ENCODE measurements at places on chromosomes 4 and X.

- no peak for DNase-seq
Measured at GRCh38 chr4:1459722-1460511, 53.7 kb upstream of the NKX1-1 start.

GRCh38 chr4:113637823-113638561 lies 123.5 kb downstream of the CAMK2D start:
- no peak for DNase-seq

DNA sequence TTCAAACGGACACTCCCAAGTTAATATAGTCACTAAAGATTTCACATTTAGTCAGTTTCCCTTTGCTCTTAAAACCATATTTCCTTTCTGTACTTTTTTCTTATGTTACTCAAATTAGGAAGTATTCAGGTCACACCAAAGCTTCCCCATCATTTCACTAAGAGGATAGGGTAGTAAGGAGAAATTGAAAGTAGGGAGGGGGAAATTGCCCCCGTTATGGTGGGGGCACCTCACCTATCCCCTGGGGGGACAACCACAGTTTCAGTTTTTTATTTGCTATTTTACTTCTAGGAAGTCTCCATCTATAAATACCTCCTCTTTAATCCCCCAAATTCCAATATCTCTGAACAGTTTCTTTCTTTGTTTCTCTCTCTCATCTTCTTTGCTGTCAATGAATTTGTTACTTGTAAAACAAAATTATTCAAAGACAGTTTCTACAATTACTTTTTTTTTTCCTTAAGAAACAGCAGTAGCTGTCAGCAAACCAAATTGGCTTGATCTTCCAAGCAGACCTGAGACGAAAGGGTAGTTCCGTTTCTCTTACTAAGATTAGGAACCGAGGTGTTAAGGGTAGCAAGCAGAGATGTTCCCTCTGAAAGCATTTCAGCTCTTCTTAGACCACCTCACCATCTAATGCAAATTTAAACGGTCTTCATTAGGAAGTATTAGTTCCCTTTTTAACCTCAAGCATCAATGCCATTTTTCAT lies 160.2 kb upstream of the KLF3 start:
- no peak for DNase-seq

GRCh38 chr4:87391576-87392054 lies 627 bp upstream of the HSD17B11 start:
- DNase-seq: no peak

GRCh38 chr4:89400287-89401035 lies 92.9 kb upstream of the GPRIN3 start:
- DNase-seq: no peak

DNA sequence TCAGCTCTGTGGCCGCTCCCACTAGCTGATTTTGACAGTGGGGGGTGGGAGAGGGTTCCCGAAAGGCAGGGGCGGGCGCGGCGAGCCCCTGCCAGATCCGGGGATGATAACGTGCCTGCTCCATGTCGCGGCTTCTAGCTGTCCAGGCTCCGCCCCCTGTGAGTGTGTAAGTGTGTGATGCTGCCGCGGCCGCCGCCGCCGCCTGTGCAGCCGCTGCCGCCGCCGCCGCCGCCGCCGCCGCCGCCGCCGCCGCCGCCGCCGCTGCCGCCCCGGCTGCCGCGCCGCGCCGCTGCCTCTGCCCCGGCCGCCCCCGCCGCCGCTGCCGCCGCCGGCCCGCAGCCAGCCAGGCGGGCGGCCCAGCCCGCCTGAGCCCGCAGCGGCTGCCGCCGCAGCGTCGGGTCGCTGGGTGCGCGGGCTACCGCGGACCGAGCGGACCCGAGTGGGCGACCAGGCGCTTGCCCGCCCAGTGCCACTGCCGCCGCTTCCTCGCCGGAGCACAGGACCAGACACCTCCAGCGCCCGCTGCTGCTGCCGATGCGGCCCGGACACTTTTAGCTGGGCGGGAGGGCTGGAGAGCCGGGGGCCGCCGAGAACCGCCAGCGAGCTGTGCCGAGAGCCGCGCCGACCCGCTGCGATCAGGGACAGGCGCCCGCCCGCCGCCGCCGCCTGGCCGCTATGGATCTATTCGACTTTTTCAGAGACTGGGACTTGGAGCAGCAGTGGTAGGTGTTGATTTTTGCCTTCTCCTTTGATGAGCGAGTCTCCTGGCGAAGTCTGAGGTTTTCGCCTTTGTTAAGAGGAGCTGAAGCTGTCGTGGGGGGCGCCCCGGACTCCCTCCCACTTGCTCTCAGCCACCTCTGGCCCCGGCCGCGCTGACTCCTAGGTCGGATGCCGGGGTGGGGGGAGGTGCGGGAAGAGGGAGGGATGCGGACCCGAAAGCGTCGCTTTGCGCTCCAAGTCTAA lies at the start of gene AFF2:
AFF2 (plus strand) TSS at position 195 of the 963 bp plus-strand sequence; CDS start at position 676, 481 bp downstream.
- no peak for DNase-seq

DNA sequence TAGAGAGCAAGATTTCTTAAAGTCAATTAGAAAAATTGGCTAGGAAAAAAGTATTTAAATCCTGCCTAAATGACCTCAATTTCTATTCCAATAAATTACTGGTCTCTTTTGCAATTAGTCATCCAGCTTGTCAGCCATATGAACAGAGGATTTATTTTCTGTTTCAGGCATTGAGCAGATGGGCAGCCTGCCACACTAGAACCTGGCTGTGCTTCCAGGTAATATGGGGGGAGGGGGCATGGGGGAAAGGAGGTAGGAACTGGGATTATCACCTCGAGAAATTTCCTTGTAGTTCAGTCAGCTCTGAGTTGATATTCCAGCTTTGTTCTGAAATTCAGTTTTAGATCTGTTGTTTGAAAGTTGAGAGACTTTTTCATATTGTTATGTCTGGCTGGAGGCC lies 206.3 kb upstream of the LCORL start:
- DNase-seq: no peak

DNA sequence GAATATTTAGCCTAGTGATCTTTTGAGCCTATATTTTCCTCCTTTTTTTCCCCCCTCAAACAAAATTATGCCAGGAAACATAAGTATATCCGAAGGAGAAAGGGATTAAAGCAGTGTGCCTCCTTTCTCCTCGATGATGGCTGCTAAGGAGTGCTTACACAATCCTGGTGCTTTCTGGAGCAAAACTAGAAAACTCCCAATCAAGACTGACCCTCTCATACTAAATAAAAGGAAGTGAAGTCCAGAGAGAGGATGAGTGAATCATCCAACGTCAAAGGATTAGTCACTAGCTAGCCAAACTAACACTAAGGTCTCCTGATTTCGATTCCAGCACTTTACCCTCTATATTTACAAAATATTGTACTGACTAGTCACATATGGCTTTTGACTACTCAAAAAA lies 146.8 kb downstream of the PPP3CA start:
- no peak for DNase-seq

GRCh38 chrX:55006827-55007621 lies 6.9 kb downstream of the APEX2 start:
- no peak for DNase-seq

DNA sequence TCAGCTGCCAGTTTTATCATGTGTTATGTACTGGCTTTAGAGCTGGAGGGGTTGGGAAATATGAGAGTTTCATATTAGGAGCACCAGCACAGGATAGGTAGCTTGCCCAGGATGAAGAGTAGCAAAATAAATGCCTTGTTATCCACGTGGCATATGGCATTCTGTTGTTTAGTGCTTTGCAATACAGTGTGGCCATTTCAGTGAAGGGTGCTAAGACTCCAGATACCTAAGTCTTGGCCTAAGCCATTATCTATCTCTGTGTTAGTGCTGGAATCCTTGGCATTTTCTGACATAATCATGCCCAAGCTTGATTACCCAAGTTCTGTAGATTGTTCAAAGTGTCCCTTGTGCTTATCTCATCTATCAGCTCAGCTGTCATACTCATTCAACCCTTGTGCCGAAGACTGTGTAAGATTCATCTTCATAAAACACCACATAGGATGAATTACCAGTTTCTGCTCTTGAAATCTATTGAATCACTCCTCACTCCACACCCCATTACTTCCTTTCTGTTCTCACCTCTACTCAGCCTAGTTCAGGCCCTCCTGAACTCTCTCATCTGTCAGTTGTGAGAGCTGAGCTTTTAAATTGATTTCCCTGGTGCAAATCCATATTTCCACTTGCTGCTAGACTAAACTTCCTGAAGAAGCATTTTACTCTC lies 73.5 kb downstream of the CLCN5 start:
- no peak for DNase-seq

GRCh38 chr4:13260513-13260912 lies 223.6 kb downstream of the RAB28 start:
- DNase-seq: no peak

- no peak for DNase-seq
Measured at GRCh38 chrX:30283456-30284200, 25.6 kb downstream of the NR0B1 start.

- no peak for DNase-seq
Measured at GRCh38 chr4:40562681-40563080, 67.0 kb downstream of the RBM47 start.

DNA sequence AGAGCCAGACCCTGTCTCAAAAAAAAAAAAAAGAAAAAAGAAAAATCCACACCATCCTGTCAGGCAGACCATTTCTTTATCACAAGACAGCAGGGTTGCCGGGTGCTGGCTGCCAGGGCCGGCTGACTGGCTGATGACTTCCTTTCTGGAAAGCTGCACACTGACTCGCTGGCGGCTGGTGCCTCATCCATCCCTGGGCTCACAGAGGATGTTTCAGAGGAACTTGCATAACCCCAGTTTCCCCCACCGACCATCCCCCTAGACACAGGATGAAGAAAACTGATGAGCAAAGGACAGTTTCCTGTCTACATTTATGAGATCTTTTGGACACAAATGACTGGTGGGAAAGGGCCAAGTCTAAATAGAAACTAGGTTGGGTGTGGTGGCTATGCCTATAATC lies 14.1 kb downstream of the HPSE start:
- DNase-seq: no peak

GRCh38 chr4:167785523-167785922 lies 306.8 kb upstream of the ANXA10 start:
- DNase-seq: no peak

DNA sequence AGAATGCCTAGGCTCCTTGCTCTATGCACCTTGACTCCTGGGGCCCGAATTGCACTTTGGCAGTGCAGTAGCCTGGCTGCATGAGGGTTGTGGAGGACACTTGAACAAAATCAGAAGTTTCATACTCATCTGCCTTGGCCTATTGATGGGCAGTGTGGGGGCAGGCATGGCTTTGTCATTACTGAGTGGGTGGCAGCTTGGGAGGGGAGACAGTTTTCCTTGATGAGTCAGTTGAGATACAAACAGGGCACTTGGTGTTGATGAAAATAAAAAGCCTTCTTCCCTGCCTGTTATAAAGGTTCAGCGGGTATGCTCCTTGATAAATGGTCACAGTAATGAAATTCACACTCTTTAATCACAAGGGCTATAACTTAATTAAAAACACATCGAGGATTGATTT lies 126.8 kb upstream of the MAMLD1 start:
- no peak for DNase-seq

DNA sequence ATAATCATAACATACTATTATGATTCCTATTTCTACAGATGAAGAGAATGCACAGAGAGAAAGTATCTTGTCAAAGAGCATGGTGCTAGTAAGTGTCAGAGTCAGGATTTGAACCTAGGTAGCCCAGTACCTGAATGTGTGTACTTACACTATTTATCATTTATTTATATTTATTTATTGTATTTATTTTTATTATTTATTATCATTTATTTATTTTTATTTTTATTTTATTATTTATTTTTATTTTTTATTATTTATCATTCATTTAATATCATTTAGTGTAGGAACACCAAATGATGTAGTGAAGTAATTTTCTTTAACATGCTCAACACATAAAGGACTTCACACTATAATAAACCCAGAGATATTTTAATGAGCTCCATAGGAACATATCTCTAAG lies 209.4 kb upstream of the ZFP42 start:
- no peak for DNase-seq

- no peak for DNase-seq
Measured at GRCh38 chrX:63658920-63659319, 126.1 kb downstream of the ARHGEF9 start.

DNA sequence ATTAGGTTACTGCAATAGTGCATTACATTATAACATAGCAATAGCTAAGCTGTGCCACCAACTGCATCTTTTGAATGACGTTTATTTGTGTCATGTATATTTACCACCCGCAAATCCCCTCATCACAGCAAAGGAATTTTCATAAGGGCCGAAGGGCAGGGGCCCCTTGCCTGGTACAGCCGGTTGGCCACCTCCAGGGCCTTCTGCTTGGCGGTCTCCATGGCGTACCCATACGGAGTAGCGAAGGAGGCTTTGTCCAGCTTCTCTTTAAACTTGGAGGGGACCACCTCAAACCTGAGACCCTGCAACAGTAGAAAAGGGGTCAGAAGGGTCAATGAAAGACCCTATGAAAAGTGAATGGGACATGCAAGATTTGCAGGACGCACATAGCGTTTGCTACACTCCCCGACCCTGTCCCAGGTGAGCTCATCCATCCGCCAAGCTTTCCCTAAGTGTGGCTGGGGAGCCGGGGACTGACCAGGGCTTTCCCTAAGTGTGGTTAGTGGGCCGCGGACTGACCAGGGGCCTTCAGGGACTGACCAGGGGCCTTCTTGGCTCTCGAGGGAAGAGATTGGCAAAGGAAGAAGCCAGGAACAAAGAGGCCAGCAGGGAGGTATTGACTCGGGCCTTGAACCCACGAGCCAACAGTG lies 10.6 kb downstream of the ASMTL start:
- DNase-seq: no peak

- no peak for DNase-seq
Measured at GRCh38 chr4:158172261-158173258, at the start of gene GASK1B. Gene GASK1B, minus strand, starts transcription at chr4:158173025. Its CDS starts 1,650 bp downstream, at chr4:158171375.

GRCh38 chr4:15234116-15234855 lies 193.5 kb upstream of the C1QTNF7 start:
- no peak for DNase-seq

- no peak for DNase-seq
Measured at GRCh38 chr4:83738895-83739294, 203.0 kb downstream of the GPAT3 start.

DNA sequence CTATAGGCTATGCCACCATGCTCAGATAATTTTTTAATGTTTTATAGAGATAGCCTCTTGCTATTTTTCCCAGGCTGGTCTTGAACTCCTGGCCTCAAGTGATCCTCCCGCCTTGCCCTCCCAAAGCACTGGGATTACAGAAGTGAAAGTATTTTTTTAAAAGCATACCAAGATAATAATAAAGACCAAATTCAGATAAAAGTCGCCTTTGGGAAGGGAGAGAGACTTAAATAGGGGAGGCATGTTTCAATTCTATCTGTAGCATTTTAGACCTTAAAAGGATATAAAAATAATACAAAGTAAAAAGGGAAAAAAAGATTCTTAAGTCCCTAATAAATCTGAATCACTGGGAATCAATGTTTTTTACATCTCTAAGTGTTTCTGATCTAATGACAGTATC lies 108.9 kb downstream of the AFAP1 start:
- DNase-seq: no peak

Measured in stimulated activated CD8-positive, alpha-beta memory T cell treated with anti-CD3 and anti-CD28 coated beads, Interleukin-4, amount 100 ng/mL, for 1 hour (primary cell).